Skin of body (tissue), 3 donors: ENCODE measurements at places on chromosomes 2 and 18. TPM values are rescaled to one million over a fixed set of nuclear protein-coding genes. Genes with fewer than 3 reads are reported as not detected.

Gene ALLC
- total RNA-seq: not detected

Gene EPC2
- total RNA-seq: 30.2 TPM

Gene OR6B2
- total RNA-seq: not detected

Gene CTLA4
- 0.20 TPM for total RNA-seq

Gene CXCR1
- 2.1 TPM for total RNA-seq

Gene OTOS
- total RNA-seq: not detected

GRCh38 chr2:55152475-55153412 lies 79.3 kb downstream of the CLHC1 start:
- no peak for DNase-seq

DNA sequence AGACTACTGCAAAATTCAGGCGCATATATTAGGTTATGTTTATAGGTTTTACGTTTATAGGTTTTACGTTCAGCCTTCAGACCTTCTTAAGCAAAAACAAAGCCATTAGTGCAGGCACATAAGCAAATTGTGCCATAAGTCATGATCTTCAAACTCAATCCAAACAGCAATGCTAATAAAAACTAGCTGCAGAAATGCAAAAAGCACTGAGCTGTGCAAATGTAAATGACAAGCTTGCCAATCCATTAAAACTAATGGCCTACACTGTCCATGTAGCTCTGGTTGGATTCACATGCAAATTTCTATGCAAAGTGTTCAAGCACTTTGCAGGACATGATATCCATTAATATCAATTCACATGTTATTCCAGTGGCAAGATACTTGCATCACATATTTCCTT lies 50.9 kb downstream of the LRPPRC start:
- no peak for DNase-seq

DNA sequence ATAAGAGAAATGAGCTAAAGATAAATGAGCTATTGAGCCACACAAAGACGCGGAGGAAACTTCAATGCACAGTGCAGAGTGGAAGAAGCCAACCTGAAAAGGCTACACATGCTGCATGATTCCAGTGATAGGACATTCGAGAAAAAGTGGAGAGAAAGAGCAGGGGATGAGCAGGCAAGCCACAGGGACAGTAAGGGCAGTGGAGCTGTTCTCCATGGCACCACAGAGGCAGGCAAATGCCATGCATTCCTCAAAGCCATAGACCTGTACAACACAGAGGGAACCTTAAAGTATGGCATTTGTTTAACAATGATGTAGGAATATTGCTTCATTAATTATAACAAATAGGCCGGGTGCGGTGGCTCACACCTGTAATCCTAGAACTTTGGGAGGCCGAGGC lies 36.5 kb upstream of the ZNF236 start:
- DNase-seq: no peak

DNA sequence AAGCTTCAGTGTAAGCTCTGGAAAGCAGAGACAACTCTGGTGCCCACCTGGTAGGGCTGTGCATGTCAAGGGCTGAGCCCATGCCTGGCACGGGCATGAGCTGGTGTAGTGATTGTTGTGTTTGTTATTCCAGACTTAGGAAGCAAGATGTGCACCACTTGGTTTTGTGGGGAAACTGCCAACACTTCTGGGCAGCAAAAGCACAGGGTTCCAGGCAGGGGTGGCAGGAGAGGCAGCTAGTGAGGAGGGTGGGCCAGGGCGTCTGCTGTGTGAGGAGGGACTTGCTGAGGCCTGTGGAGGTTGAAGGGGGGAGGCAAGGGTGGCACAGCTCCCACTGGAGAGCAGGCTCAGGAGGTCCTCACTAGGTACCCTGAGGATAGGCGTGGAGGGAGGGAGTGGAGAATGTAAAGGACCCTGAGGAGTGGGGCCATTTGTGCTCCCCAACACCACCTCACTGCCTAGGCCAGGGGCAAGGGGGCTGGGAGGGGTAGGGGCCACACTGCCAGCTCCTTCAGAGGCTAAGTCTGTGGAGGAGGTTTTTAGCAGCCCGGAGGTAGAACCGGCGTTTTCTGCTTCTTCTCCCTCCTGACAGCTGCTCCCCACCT lies 104.0 kb upstream of the POU3F3 start:
- DNase-seq: no peak

DNA sequence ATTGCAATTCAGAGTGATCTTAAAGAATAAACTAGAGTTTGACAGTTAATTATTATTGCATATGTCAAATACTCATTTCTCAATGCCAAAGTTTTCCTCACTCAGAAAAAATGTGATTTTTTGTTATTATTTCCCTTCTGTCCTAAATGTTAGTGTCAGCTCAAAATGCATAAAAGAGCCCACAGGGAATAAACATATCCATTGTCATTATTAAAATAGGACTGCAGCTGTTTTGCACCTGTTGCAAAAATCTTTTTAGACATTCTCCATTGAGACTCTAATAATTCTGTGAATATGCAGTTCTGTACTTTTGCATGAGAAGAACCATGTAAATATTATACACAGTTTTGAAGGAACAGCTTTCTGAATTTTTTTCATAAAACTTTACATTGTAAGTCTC lies 540.0 kb upstream of the SLC39A10 start:
- DNase-seq: peak; percentile 62

DNA sequence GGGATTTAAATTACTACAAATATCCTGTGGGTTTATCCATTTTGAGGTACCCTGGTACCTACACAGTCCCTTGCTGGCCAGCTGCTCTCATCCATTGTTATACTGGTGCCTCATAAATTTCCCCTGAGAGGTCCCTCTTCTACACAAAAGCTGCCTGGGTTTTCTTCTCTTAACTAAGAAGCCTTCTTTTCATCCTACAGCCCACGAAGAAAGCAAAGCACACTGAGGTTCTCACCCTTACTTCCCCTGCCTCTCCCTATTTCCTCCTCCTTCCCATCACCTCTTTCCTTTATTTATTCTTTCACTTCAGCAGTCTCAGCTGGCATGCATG lies 154.9 kb downstream of the CSRNP3 start:
- no peak for DNase-seq

DNA sequence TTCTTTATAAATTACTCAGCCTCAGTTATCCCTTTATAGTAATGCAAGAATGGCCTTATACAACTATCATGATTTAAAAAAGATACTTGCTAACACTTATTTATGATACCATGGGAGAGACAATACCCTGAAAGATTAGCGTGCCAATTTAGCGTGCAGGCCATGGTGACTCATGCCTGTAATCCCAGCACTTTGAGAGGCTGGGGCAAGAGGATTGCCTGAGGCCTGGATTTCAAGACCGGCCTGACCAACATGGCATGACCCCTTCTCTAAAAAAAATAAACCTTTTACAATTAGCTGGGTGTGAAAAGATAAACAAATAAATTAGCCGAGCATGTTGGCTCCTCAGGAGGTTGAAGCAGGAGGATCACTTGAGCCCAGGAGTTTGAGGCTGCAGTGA lies 493.4 kb upstream of the FSIP2 start:
- DNase-seq: no peak

- DNase-seq: no peak
Measured at GRCh38 chr18:53028565-53028964, 688.6 kb downstream of the DCC start.

- no peak for DNase-seq
Measured at GRCh38 chr2:162007447-162008040, 66.5 kb downstream of the DPP4 start.

DNA sequence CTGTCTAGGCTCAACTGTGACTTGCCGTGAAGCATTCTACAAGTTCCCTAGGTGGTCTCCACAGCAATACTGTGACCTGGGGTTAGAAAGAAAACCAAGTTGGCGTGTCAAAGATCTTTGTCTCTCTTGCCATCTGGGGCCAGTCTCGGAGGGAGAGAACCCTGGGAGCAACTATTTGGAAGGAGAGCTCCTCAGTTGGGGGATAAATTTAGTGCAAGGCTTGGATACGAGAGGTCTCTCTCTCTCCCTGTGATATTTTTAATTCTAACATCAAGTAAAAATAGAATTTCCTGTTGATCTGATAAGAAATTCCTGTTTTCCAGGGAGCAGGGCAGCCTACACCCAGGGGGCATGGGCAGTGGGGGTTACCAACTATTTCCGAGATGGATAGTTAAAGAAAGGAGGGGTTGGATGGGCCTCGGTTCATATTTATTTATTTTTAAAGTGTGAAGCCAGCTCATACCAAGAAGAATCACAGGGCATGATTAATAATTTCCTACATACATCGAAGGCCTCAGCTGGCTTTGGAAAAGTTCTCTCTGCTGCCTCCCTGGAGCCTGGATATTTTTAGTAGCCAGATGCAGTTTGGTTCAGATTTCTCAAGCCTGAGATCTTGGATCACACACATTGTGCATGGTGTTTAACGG lies 62.8 kb downstream of the EHD3 start:
- no peak for DNase-seq

DNA sequence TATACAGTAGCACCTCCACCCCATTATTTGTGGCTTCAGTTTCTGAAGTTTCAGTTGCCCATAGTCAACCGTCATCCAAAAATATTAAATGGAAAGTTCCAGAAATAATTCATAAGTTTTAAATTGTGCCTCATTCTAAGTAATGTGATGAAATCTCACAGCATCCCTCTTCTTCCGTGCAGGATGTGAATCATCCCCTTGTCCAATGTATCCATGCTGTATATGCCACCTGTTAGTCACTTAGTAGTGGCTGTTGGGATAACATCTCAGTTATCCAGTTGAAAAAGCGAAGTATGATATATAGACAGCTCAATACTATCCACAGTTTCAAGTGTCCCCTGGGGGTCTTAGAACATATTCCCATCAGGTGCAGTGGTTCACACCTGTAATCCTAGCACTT lies 119.1 kb upstream of the OTX1 start:
- DNase-seq: no peak

GRCh38 chr2:113370030-113370429 lies 67.5 kb upstream of the ZNG1B start:
- DNase-seq: no peak

DNA sequence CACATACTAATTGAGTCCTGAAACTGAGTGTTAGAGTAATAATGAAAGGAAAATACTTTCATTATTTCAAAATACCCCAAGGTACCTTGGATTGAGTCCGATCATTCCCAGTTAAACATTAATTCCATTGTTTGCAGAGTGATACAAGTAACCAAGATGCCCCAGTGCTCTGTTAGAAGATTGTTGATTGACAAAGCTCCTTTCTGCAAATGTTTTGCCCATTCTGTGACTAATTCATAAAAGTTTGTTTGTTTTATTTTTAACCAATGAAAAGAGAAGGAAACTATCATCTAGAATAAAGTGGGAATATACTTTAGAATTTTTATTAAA lies 124.0 kb downstream of the GULP1 start:
- no peak for DNase-seq

GRCh38 chr2:166867874-166868514 lies 20.3 kb upstream of the XIRP2 start:
- DNase-seq: no peak

DNA sequence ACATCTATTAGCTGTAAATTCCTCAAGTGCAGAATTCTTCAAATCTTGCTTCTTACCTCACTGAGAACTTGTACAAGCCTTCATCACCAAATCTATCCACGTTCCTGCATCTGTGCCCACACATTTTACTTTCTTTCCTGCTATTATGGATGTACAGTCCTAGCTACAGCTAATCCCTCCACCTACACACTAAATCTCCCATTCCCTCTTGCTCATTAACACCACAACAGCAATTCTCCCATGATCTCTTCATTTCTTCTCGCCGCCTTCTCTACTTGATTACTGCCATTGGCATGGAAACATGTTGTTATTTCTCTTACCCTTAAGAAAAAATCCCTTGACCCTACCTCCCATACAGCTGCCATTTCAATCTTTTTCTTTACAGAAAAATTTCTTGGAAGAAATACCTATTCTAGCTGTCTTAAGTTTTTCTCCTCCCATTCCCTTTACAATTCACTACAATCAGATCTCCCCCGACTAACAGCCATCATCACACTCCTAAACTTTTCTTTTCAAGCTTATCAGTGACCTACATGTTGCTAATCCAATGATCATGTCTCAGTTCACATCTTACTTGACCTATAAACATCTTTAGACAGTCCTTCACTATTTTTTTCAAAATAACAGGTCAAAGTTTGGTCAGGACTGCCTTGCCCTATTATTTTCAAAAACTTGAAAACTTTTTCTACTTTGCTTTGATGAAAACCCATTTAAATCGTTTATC lies 41.0 kb downstream of the ROCK2 start:
- DNase-seq: no peak

DNA sequence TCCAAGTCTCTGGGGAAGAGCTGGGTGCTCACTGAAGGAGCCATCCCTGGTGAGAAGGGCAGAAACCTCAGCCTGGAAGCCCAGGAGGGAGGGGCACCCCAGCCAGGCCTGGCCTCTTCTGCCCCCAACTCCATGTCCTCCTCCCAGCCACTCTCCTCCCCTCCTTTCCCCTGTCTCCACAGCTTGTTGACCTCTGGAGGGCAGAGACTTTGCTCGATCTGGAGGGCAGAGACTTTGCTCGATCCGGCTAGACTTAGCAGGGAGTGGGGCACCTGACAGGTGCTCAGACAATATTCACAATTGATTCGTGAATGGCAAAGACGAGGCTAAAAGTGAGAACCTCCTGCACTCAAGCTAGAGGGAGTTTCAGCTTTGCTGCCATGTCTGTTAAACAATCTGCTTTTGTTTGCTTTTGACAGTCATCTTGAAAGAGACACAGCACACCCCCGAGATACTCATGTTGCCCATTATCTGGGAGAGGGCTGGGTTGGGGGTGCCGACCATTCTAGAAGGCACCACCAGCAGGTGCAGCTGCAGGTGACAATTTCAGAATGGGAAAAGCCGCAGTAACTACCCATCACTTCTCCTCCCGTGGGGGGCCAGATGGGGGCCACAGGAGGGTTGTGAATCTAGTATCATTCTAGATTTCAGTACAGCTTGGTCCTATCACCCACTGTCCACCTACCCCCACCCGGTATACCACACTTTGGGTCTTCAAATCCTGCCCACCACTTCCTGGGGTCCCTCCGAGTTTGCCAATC lies 54.8 kb downstream of the DNMT3A start:
- DNase-seq: no peak

DNA sequence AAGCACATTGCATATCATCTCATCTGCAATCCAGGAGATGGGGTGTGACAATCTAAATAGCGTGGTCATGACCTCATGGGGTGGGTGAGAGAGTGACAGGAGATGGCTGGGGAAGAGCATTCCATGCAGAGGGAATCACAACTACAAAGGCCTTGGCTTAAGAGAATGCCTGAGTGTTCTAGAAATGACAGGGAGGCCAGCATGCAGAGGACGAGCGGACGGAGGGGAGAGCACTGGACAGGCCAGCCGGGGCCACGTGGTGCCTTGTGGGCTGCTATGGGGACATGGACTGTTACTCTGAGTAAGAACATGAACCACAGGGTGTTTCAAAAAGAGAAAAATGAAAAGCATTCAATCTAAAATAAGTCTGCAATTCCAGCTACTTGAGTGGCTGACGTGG lies 117.9 kb upstream of the ODC1 start:
- no peak for DNase-seq

GRCh38 chr2:187435756-187436155 lies 12.3 kb downstream of the CALCRL start:
- no peak for DNase-seq

GRCh38 chr18:46369323-46369722 lies 265.1 kb downstream of the HAUS1 start:
- no peak for DNase-seq

DNA sequence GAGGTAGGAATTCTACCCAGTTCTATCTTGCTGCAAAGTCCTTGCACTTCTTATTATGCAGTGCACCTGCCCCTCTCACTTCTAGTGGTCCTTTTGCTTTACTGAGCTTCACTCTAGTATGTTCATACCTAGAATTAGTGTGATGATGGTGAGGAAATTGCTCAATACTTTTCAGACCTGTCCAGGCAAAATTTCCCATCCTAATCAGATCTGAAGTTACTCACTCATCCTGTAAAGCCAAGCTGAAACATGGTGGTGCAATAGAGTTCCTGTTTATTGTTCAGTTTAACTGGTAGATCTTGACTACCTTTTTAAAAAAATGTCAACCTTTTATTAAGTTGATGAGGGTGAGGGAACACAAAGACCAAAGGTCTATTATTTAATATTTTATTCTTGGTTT lies 12.6 kb upstream of the FIGN start:
- no peak for DNase-seq
